ENCODE measurements at places on chromosomes 6 and 20. TPM values are rescaled to one million over a fixed set of nuclear protein-coding genes. Genes with fewer than 3 reads are reported as not detected.

DNA sequence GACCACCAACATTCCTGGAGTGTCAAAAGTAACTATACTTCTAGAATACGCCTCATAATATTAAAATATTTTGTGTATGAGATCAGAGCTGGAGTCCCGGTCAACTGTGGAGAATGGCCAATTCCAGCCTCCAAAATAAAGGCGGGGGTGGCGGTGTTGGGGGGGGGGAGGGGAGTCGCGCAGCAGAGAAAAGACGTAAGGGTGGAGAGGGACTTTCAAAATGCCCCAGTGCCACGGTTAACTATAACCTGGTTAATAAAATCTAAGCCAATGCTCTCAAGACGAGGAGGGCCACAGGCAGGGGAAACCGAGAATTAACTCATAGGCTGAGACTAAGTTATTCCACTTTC, 1.3 kb downstream of the NUP153 start:
- DNase-seq = no peak

GRCh38 chr6:168093071-168093505, 14.1 kb upstream of the FRMD1 start:
- DNase-seq = no peak

The SLC22A1 gene
- 1.00 TPM for total RNA-seq

GRCh38 chr6:83151114-83151513, 42.0 kb downstream of the PGM3 start:
- DNase-seq = no peak

DNA sequence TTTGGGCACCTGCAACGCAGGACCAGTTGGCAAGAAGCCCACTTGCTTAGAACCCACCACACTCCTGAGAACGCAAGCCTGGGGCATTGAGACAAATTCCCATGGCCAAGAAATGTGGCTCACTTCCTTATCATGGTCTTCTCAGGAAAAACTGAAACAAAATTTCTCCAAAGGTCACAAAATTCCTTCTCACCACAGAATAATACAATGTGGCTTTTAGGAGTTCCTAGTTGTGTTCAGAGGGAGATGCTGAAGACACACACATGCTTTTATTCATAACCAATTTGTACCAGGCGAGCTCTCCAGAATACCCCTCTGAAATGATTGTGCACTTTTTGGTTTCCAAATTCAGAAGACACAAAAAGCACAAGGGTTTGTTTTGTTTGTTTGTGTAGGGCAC, 31.6 kb downstream of the ADTRP start:
- DNase-seq = no peak

DNA sequence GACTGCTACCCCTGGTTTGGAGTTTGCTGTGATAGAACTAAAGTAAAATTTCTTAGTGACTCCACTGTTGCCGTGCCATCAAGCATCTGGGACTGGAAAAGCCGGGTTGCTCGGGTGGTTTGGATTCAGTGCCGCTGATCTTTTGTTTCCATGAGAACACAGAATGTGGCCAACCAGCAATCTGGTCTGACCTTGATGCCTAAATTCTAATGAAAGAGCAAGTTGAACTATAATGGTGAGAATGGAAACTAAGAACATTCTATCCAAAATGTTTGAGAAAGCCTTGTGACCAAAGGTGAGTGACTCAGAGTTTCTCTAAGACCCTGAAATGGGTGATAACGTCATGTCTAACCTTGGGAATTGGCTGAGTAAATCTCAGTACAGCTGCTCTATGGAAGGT, 9.9 kb upstream of the PI16 start:
- no peak for DNase-seq

DNA sequence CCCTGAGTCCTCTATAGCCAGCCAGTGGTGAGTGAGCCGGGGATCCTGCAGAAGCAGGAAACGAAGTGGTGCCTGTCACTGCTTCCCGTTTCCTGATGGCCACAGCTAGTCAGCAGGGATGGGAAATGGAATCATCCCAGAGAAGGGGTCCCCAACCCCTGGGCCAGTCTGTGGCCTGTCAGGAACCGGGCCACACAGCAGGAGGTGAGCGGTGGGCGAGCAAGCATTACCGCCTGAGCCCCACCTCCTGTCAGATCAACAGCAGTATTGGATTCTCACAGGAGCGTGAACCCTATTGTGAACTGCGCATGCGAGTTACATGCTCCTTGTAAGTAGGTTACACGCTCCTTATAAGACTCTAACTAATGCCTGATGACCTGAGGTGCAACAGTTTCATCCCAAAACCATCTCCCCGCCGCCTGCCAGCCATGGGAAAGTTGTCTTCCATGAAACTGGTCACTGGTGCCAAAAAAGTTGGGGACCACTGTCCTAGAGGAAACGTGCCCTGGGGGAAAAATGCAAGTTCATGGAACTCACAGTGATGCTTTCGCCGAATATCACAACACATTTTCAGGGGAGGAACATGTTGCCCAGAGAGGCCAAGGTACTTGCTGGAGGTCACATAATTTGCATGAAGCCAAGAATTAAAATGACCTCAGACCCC, 113.8 kb downstream of the JPH2 start:
- no peak for DNase-seq

DNA sequence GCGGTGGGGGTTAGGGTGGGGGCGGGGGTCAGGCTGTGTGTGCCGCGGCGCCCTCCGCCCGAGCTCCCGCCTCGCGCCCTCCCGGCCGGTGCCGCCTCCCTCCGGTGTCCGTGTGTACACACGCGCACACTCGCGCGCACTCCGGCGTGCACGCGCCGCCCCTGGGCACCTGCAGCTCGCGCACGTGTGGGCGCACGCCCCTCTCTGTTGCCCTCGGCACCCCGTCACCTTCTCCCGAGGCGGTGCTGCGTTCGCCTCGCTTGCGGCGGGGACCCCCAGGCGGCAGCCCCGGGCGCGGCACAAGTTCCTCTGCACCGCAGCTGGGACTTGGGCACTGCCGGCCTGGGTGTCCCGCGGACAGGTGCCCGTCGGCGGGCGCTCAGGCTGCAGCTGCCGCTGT, 525 bp downstream of the MACROD2 start:
- DNase-seq = no peak

GRCh38 chr6:105051941-105052471, 95.1 kb downstream of the LIN28B start:
- DNase-seq = no peak

DNA sequence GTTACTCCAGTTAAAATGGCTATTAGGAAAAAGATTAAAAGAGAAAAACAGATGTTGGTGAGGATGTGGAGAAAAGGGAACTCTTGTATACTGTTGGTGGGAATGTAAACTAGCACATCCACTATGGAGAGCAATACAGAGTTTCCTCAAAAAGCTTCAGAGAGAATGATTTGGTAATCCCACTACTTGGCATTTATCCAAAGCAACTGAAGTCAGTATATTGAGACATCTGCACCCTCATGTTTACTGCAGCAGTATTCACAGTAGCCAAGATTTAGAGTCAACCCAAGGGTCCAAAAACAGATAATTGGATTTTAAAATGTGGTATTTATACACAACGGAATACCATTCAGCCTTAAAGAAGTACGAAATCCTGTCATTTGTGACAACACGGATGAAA, 469.5 kb downstream of the QKI start:
- DNase-seq = no peak

DNA sequence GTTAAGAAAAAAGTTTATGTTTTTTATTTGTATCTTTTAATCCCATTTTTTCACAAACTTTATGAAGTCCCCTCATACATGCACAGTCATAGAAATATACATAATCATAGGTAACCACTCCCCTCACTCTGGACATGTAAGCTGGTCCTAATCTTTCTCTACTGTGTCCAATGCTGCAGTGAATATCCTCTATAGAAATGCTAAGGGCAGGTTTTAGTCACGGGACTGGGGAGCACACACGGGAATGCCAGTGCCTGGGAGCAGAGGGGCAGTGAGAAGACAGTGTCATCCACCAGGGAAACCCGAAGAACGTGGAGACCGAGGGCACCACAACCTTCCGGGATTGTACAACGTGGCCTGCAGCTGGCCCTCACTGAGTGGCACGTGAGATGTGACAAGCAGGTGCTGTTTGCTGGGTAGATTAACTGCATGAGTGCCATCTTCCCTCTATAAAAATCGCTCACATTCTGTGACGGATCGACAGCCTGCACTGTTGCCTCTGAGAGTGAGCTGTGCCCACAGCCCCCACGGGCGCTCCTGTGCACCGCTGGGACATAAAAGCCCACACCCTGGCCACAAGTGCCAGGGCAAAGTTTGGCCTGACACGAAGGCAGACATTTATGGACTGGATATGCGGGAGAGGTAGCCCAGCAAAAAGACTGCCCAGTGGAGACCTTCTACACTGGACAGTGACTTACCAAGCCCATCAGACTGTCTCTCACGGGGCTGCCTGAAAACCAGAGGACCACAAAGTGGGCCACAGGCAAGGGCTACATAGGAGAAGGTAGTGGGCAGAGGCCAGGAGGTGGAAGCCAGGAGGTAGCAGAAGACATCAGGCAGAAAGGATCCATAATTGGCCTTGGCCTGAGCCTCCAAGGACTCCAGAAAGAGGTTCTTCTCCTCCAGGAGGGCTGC, 63.2 kb downstream of the FGD2 start:
- no peak for DNase-seq

The CPNE5 gene
- total RNA-seq = 0.70 TPM

The ZNF512B gene
- 20.7 TPM for total RNA-seq

- DNase-seq = no peak
These were observed 422.7 kb downstream of the NKAIN2 start for GRCh38 chr6:124226396-124226795.

The ADTRP gene
- total RNA-seq = 8.0 TPM

DNA sequence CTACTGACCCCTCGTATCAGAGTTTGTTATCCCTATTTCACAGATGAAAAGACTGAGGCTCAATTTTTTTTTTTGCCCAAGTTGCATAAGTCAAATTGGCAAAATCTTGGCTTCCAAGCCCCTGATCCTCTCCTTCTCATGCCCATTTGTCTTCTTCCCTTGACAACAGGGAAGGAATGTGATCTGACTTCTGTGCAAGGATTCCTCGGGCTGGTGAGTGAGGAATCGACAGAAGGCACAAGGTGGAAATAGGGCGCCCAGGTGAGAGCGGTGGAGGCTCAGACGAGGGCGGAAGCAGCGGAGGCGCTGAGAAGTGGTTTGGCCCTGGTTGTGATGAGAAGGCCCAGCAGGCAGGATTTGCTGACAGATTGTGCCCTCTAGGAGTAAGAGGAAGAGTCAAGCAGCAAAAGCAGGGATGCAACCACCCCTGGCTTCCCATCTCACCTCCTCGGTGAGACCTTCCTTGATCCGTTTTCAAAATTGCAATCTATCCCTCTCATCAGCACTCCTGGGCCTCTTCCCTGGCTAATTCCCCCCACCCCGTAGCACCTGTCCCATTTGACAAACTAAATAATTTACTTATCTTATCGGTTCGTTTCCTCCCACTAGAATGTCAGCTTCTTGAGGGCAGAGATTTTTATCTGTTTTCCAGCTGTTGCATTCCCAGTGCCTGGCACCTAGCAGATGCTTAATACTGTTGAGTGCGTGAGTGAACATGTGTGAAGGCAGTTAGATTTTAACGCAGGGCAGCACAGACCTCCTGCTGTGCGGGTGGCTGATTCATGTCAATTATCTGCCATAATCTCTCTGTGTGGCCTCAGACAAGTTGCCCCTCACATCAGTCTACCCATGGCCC, 3.7 kb upstream of the SIRPA start:
- no peak for DNase-seq

DNA sequence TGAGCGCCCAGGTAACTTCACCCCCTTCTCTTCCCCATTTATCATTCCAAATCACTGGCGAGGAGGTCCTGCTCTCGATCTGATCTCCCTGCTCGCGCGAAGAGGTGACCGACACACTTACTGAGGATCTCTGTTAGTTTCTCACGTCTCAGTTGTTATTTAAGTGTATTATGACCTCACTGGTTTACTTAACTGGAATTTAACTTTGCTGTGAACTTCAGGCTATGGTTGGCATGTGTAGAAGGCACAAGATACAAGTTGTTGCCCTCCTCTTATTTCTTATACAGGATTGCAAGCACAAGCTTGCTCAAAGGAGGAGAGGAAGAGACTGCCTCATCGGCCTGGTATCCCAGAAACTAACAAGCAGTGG, 1.2 kb downstream of the RNF217 start:
- no peak for DNase-seq

GRCh38 chr6:110509617-110510241, 33.3 kb upstream of the SLC22A16 start:
- no peak for DNase-seq

DNA sequence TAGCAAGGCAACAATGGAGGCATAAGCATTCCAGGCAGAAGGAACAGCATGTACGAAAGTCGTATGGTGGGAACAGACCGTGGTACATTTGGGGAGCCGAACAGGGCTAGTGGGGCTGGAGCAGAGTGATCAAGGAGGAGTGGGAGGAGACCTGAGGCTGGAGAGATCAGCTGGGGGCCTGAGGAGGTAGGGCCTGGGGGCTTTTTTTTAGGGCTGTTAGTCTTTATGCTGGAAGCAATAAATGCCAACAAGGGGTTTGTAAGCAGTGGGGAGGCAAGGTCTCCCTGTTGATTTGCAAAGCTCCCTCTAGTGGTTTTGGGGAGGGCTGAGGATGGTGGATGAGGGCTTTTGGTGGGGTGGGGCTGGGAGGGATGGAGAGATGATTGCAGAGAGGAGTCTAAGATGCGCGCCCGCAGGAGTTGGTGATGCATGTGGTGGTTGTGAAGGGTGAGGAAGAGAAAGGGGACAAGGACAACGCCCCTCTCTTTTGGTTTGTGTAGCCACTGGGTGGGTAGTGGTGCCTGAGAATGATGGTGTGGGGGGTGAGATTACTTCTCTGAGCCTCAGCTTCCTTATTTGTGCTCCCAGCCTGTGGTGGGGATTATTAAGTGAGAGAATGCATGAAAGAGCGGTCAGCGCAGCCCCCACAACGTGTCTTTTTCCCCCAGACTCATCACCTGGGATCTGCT, 74.1 kb upstream of the TOX2 start:
- no peak for DNase-seq

The SYCP2L gene
- total RNA-seq = not detected

The LINC00237 gene
- total RNA-seq = not detected

The TPX2 gene
- total RNA-seq = 0.30 TPM

DNA sequence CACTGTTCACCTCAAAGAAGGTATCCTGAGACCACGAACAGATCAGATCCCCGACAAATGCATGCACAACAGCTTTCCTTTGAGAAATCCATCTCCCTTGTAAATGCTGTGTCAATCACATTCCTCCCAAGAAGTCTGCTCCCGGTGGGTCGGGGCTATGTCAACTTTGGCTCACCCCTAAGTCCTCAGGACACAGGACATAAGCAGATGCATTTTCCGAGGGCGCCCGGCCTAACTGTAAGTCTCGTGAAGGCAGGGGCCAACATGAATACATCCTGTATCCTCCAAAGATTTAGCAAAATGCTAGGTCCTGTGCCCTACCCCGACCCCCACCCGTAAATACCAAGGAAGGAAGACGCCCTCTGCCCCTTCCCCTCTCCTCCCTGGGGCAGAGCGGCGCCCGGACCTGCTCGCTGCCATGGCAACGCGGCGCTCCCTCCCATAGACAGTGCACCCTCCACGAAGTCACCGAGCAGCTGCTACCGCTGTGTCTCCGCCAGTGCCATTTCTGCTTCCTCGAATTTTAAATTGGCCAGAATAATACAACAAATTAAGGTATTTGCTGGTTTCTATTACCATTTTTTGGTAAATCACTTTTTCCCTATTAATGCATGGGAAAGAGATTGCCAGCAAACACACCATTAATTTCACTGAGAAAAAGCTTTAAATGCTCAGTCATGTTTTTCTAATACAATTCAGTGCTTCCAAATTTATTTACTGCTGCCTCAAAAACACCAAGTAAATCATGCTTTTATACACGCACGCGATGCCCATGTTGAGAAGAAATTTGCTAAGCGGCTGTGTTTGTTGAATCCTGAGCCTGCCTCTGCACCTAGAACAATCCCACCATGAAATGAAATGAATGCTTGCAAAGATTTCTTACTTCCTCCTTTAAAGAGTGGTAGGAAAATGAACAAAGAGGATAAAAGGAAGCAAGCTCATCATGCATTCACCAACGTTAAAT, 100.6 kb downstream of the PCSK2 start:
- DNase-seq = no peak

The RSPH9 gene
- total RNA-seq = not detected

The ZNF341 gene
- 5.0 TPM for total RNA-seq

The RIPOR3 gene
- total RNA-seq = not detected
